ENCODE measurements at places on chromosomes 5 and 9. TPM values are rescaled to one million over a fixed set of nuclear protein-coding genes. Genes with fewer than 3 reads are reported as not detected.

ZNF608 gene
- total RNA-seq: 22.8 TPM

ICE1 gene
- 33.3 TPM for total RNA-seq

DND1 gene
- total RNA-seq: 0.60 TPM

CCL28 gene
- total RNA-seq: 6.4 TPM

DIPK1B gene
- 14.5 TPM for total RNA-seq

GABRP gene
- total RNA-seq: 0.89 TPM

GFPT2 gene
- 19.7 TPM for total RNA-seq

IL3 gene
- not detected for total RNA-seq

AMBP gene
- 1.2 TPM for total RNA-seq

RAPGEF1 gene
- total RNA-seq: 56.8 TPM

GRCh38 chr9:88973281-88974045, 17.8 kb upstream of the S1PR3 start:
- DNase-seq: no peak

DNA sequence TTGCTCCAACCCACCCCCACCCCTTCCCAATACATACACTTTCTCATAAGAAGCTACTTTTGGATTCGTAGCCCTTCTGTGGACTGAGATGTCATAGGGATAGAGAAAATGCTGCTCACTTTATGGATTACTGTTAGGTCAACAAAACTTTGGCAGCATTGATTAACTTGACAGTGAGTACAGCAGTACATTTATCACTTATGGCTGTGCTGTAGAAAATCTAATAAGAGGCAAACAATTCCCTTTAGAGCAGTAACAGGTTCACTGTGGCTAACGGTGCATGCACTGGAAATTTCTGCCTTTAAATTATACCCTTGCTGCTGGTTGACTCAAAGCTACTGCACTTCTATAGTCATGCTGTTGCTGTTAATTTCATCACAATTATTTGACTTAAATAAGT, 59.2 kb downstream of the PPIC start:
- DNase-seq: no peak

DNA sequence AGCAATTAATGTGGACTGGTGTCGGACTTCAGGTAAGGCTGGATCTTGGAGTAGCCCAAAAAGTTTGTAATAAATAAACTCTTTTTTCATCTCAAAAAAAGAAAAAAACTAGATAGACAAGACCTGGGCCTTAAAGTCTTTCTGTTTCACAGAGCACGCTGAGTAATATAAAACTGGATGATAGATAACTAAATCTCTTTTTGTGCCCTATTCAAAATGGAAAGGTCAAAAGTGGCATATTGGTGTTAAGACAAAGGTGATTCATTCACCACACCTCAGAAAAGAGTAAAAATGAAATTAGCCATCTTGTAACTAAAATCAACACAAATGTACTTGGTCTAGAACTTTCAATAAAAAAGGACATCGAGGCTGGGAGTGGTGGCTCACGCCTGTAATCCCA, 30.3 kb upstream of the RFK start:
- DNase-seq: no peak

DNA sequence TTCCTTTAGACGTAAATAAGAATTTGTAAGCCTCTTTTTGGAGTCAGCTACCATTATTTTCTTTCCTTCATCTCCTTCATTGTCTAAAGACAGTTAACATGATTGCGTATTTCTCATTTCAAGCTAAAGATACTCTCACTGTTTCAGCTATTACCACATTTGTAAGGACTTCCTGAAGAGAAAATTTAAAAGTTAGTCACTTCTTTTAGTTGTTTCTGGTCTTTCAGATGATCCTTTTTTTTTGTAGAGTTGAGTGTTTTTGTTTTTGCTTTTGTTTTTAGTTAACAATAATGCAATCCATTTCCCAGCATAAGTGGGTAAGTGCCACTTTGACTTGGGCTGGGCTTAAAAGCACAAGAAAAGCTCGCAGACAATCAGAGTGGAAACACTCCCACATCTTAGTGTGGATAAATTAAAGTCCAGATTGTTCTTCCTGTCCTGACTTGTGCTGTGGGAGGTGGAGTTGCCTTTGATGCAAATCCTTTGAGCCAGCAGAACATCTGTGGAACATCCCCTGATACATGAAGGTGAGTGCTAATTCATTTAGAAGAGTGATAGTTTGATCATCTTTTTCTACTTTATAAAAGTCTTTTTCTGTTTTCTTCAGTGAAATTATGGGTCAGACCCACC, 2.0 kb downstream of the IL31RA start:
- DNase-seq: no peak

DNA sequence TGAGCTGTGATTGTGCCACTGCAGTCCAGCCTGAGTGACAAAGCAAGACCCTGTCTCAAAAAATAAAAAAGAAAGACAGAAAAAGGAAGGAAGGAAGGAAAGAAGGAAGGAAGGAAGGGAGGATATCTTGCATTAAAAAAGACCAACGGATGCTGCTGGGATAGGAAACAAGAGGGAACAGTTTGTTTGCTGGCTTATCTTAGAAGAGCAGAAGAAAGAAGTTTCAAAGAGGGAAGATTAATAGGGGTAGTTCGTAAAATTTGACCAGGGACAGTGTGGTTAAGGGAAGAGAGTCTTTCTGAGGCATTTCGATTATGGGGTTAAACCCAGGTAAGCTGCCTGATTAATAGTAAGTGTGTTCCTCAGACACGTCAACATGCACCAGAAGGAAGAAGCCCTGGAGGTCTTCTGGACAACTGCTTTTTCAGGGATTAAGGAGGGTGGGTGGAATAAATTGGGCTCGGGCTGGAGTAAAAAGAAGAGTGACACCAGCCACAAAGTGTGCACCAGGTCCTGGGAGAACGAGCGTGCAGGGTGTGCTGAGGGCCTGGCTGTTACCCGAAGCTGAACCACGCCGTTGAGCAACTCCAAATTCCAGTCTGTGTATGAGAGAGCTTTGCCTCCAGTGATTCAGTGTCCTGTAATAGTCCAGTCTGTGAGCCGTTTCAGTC, 24.8 kb downstream of the FYB1 start:
- no peak for DNase-seq

Data from lung (tissue), 17 donors.